ENCODE measurements at places on chromosomes 7 and 10.
A peak's percentile ranks its signal among the peaks of the same experiment; 100 is the strongest.

DNA sequence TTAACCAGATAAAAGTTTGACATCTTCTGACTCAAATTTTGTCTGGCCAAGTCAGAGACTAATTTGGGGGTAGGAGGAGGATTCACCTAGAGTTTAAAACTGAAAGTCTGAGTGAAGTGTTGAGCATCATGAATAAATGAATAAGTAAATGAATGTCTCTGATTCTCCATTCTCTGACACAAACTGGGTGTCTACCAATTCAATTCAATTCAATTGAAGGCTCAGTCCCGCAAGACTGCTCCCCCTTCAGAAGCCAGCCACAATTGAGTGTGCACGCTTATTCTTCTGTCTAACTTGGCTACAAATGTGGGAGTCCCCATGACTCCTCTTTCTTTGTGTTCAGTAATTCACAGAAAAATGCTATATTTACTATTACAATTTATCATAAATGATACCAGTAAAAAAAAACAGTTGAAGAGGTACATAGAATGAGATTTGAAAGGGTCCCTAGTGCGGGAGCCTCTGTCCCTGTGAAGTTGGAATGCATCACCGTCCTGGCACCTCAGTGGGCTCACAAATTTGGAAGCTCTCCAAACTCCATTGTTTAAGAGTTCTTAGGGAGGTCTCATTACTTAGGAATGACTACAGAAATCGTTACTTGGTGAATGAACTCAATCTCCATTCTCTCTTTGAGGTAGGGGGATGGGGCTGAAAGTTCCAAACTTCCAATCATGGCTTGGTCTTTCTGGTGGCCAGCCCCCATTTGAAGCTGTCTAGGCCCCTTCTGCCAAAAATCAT is 243.7 kb upstream of the PHYHIPL start:
- no peak for DNase-seq

GRCh38 chr7:78125884-78126283 is 327.3 kb downstream of the PHTF2 start:
- DNase-seq = no peak

DNA sequence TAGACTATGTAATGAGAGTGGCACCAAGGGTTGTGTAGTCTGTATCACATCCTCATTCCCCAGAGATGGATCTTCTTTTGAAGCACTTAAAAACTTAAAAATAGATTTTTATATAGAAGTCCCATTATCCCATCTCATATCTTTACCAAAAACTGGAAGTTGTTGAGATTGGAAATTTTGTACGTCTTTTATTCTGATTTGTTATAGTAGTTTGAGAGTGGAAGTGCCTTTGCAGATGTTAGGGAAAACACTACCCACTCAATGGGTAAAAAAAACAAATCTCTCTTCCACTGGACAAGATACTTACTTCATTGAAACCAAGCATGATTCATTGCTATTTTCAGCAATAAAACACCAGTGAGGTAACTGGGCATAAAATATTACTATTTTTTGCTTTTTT is 184.4 kb downstream of the MACC1 start:
- DNase-seq = peak; percentile 46

- peak; percentile 88 for DNase-seq
These were observed 107.3 kb downstream of the SNX10 start for GRCh38 chr7:26398756-26399509.

GRCh38 chr7:21370283-21370982 is 57.5 kb upstream of the SP4 start:
- no peak for DNase-seq

GRCh38 chr10:100827819-100828737 is 82.7 kb downstream of the PAX2 start:
- peak; percentile 14 for DNase-seq

DNA sequence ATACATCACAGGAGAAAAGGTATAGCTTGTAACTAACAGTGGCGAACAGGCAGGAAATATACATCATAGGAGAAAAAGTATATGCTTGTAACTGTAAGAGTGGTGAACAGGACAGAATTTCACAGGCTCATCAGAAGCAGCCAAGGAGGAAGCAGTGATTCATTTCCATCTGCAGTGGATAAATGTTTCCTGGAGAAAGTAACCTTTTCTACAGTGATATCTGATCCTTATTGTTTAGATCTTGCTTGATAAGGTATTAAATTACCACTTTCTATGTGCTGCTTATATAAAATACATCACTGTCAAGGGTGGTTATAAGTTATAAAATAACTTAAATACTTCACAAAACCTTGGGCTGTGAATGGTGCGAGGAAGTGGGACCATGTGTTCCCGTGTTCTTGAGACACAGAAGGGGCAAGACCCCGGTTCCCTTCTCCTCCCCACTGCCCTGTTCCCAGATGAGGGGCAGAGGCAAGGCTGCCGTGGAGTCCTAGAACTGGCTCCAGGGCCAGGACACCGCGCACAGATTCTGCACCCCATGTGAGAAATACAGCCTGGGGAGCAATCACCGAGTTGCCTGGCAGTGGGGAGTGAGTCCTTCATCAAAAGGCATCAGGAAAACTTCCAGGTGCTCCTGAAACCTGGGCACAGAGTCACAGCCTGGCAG is 135.2 kb downstream of the DIP2C start:
- DNase-seq = no peak

DNA sequence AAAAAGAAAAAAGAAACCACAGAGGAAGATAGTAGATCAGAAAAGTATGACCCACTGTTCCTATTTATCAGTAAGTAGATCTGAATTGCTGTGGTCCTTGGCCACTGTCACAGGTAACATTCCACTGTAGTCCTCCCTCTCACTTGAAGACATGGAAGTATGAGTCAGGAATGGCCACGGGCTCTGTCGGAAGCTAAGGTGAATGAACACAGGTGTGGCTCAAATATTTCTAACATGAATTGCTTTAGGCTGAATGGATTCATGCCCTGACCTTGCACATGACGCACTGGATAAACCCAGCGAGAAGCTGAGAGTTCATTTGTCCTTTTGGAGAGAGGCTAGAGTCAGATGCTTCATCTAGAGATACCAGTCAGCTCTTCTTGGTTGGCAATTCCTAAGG is 224.5 kb upstream of the SP8 start:
- no peak for DNase-seq

DNA sequence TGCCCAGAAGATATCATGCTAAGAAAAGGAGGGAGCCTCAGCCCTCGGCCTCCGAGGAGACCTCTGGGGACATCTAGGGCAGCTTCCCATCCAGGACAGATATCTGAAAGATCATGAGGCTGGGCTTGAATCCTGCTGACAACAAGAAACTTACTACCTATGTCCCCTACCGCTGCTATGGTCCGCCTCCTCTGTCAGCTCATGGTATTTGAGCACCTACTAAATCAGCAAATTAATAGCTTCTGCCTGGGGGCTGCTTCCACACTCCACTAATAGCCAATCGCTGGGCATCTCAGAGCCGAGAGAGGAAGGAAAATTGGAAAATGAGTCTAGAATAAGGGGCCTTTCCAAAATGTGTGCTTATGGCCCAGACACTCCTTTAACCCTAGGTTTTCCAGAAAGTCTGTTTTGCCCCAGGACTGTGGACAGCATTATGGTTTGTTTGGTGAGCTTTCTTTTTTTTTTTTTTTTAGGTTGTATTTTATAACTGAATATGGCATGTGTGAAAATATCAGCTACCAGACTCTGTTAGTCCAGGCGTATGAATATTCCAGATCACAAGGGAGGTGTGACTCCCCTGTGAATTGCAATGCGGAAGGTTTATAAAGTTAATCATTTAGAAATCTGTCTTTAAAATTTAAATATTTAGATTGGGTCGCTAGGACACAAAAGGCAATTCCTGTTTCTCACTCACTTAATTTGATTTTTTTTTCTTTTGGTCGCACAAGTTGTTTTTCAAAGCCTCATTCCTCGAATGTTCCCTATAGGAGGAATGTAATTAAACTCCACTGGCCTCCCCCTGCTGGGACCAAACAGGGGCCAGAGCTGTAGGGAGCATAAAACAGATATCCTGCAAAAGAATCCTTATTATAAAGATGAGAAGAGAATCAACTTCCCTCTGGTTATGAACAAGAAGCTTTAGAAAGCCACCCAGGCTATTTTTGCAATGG is 89.4 kb downstream of the PARP12 start:
- no peak for DNase-seq
